ENCODE measurements at places on chromosomes 6 and 20.

DNA sequence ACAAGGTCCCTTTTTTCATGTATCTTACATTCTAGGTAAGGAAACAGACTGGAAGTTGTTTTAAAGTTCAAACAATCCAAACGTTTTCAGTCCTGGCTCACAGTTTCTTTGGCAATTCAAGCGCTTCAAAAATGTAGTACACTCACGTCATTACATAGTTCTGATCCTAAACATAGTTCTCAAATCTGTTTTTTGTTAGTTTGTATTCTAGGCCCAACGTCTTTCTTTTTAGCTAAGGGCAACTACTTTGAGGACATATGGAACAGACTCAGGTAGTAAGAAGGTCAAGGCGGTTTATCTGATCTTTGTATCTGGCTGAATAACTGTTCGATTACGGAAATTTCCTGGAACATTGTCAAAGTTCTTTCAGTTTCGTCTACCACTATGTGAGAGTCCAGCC lies 36.9 kb upstream of the PLCB4 start:
- peak; percentile 68 for DNase-seq

DNA sequence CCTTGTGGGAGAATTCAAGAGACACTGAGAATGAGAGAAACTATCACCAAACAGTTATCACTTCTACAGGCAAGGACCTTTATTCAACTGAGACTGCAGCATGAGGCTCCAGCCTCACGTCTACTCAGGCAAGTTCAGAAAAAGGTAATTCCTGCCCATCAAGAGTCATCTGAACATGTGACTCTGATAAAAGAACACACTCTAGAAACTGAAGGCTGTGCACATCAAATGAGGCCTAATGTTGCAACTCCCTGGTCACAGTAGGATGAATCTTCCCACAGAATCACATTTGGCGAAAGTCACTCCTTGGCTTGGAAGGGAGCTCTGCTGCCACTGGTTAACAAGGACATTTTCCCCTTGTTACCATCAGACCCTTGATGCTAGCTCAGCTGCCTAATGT lies 71.2 kb upstream of the EMILIN3 start:
- DNase-seq: no peak

DNA sequence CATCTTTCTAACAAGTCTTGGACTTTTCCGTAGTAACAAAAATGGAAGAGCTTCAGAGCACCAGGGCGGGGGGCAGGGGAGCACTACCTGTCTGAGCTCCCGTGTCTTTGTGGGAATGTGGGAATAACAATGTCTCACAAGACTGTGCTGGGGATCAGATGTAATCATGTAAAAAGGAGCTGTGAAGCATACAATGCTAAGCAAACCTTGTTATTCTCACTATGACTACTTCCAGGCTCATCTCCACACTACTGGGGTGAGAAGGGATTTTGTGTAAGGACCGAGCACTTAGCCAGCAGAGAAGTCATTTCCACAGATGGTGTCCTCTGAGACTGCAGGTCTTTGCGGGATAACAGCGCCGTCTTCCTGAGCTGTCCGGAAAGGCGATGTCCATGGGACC lies 27.1 kb downstream of the PRR18 start:
- DNase-seq: no peak

DNA sequence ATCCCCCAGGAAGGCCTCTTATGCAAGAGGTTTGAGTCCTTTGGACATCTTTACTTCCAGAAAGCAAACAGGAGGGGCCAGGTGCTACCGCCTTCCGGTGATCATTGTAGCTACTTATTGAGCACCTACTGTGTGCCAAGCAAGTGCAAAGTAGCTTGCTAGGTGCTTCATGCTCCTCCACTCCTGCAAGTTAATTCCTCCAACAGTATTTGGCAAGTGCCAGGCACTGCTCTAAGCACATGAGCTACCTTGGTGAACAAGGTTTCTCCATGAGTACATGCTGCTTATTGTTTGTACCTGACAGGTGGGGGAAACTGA lies 2.3 kb downstream of the CPNE5 start:
- no peak for DNase-seq

DNA sequence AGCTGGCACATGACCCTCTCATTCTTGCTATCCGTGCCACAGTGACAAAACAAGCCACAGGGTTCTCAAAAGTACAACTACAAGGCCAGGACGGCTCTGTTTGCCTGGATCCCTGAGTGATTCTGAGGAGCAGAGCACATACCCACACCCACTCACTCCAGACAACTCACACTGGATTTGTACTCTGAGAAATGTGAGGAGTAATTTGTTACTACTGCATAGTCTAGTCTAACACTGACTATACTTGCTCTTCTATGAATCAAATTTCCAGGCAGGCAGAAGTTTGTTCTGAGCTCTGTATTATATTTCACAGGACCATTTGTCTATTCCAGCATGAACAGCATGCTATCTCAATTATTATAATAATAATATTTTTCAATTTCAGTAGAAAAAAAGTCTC lies 26.7 kb upstream of the SPTLC3 start:
- no peak for DNase-seq

- peak; percentile 74 for DNase-seq
Observed at GRCh38 chr6:150813319-150813992, 52.0 kb upstream of the MTHFD1L start.

DNA sequence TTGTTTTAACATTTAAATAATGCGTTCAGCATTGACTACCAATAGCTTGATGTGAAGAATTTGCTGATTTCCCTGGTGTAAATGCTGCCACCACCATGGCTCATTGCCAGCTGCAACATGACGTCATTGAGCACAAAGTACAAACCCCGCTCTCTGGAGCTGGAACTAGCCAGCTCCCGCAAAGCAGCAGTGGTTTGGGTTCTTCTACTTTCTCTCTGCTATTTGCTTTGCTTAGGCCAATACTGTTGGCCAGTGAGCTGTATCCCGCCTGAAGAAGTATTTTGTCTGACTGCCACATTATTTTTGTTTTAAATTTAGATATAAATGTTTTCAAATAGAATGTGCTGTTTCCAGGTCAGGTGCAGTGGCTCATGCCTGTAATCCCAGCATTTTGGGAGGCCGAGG lies 47.4 kb upstream of the KIF13A start:
- peak; percentile 33 for DNase-seq

GRCh38 chr20:25198663-25199383 lies 3.3 kb downstream of the ENTPD6 start:
- peak; percentile 15 for DNase-seq

DNA sequence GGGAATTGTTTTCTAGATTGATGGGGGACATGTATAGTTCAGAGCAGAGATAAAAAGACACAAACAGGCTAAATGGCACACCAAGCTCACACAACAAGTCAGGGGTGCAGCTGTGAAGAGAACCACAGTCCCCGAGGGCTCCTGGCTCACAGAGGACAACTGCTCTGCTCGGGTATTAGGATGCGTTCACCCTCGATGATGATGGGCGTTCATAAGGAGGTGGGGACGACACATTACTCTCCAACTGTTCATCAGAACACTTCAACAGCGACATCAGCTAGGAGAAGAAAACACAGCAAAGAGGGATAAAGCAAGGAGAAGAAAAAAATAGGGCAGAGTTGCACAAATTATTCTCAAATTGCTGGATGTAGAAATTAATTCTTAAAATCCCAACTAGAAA lies 174.8 kb upstream of the RREB1 start:
- no peak for DNase-seq

DNA sequence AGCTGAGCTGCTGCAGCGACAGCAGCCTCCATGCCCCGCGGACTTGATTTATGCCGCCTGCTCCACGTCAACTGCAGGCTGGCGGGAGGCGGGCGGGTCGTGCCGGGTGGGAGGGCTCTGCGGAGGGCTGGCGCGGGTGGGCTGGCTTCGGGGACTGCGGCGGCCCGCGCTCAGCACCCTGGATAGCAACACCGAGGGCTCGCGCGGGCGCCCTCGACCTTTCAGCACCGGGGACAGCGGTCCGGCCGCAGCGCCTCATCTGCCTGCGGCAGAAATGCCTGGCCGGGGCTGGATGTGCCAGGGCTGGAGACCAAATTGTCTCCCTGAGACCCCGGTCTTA lies 792 bp downstream of the SNAP25 start:
- peak; percentile 68 for DNase-seq

- no peak for DNase-seq
Observed at GRCh38 chr6:87922196-87922946, 125.3 kb upstream of the SPACA1 start.

- DNase-seq: no peak
Observed at GRCh38 chr20:57697543-57697942, 12.3 kb downstream of the PMEPA1 start.

DNA sequence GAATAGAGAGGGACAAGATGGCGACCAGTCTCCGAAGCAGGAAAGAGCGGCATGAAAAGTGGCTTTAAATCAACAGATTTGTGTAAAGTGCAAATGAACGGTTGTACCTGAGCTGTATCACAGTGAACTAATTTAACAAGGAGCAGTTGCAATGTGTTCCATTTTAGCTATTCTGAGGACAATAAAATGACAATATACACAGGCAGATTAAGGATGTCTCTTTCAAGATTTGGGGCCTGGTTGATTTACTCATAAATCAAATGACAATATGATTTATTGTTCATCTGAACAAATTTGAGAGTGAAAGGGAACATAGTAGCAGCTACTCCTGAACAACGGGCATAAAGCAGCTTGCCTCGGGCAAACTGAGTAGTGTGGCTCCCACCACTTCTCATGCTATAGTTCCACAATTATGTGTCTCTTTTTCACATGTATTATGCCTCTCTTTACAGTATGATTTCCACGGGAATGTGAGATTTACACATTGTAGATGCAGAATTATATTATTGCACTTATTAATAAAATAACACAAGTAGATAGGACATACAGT lies 204.1 kb upstream of the AGPAT4 start:
- DNase-seq: no peak

DNA sequence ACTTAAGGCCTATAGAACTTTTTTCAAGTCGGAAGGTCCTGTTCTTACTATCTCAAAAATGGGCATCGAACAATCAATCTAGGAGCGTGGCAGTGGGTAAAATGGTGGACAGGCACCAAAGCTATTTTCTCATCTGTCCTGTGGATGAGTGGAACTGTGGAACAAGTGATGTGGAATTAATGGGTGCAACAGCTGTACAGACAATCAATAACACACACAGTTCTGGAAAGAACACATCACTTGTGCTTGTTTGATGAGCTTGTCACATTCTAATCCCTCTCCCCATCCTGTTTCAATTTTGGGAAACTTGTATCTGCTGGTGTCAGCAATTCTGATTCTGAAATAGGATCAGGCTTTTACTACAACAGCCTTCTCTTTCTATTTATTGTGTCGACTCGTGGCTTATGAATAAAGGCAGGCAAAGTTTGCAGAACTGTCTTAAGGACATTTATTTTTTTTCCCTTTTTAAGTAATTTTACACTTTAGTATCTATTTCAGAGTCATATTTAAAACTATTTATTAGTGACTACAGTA lies 11.5 kb downstream of the RBM24 start:
- no peak for DNase-seq

DNA sequence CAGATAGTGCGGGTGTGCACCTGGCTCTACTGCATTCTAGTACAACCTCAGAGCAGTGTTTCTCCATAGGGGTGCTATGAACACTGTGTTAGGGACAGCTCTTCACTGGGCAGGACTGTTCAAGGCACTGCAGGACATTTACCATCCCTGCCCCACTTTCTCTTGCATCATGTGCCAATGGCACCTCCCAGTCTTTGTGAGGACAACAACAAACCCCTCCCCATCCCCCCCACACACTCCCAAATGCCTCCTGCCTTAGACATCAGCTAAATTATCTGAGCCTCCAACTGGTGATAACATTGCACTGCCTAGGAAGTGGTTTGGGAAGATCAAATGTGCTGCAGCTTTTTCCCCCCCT lies 98.9 kb downstream of the FYN start:
- DNase-seq: peak; percentile 61

DNA sequence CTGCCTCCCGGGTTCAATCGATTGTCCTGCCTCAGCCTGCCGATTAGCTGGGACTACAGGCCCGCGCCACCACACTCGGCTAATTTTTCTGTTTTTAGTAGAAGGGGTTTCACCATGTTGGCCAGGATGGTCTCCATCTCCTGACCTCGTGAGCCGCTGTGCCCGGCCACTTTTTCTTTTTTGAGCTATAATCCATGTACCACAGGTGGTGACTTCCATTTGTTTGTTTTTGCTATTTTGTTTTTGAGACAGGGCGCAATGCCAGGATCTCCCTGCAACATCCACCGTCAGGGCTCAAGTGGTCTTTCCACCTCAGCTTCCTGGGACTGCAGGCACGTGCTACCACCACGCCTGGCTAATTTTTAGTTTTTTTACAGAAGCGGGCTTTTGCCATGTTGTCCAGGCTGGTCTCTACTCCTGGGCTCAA lies 8.5 kb downstream of the HSPA1B start:
- no peak for DNase-seq

All from fibroblast of skin of right biceps (primary cell).